ENCODE measurements at places on chromosomes 3 and 15.
A peak's percentile ranks its signal among the peaks of the same experiment; 100 is the strongest.

DNA sequence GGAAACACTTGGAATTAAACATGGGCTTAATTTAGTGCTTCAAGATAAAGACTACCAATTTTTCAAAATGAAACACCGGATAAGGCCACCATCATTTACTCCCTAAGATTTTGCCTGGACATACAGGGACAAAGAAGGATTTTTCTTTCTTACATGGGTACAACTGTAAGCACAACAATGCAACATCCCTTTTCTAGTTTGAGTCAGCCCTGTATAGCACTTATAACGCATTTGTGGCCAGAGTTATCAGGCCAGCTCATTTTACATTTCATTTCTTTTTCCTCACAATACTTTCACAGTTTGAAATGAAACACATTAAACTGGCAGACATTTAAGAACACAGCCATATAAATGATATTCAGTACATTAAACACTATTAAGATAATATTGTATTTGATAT, 9.8 kb upstream of the SUCNR1 start:
- no peak for DNase-seq

DNA sequence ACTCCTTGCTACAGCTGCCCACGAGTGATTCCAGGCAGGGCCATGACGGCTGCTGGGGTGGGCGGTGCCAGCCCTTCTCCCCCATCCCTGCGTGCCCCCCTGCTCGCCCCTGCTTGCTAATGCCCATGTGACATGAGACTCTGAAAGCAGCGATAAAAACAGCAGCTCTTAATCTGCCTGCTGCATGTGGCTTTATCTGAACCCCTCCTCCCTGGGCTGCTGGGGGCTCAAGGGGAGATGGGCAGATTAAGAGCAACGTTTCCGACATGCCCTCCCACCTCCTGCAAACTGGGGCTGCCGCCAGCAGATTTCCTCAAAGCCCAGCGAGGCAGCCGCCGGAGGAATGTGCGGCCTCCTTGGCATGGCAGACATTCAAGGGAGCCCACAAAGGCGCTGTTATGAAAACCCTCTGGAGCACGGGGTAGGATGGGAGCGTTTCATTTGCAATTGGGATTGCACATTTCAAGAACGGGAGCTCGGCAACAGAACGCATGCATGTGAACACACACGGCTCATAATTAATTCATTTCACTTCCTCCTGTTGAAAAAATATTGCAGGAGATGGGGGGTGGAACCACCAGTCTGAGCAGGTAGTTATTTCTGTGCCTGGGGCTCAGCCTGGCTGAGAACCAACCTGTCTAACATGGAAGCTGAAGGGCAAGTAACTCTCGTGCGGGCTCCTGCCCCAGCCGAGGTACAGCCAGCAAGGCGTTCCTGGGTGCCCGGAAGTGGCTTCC, 504.2 kb upstream of the PROK2 start:
- peak; percentile 52 for DNase-seq

GRCh38 chr3:128430301-128430700, 36.4 kb downstream of the DNAJB8 start:
- no peak for DNase-seq

DNA sequence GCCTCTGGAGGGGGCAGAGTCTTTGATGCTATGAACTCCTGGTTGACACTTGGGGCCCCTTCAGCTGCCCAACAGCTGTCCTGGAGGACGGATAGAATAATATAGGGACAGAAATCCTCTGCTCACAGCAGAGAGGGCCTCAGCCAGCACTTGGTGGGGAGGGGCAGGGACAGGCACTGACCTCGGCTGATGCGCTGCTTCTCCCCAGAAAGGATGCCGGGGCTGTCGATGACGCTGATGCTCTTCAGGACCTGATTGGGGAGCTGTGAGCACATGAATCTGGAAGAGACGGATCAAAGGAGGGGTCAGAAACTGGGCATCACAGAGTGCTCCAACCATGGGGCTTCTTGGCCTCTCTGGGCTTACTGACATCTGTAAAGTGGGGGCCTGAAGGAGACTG, 29.5 kb downstream of the EHD4 start:
- DNase-seq, result no peak

- DNase-seq, result no peak
These were observed 260.9 kb upstream of the SLITRK3 start for GRCh38 chr3:165457096-165457495.

DNA sequence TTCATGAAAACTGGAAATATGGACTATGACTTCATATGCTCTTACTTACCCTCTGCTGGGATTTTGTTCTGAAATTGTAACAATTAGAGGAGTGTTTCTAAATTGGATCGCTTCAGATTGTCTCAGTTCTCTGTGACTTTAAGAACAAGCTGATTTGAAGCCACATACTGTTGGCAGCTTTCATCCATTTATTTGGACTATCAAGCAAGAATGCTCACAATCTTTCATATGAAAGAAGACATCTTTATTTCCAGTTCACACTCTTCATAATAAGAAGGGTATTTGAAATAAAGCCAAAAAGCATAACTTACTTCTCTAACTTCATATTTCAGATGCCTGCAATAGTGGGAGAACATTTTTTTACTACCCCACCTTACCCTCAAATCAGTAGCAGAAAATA, 491.6 kb upstream of the TPRG1 start:
- no peak for DNase-seq

DNA sequence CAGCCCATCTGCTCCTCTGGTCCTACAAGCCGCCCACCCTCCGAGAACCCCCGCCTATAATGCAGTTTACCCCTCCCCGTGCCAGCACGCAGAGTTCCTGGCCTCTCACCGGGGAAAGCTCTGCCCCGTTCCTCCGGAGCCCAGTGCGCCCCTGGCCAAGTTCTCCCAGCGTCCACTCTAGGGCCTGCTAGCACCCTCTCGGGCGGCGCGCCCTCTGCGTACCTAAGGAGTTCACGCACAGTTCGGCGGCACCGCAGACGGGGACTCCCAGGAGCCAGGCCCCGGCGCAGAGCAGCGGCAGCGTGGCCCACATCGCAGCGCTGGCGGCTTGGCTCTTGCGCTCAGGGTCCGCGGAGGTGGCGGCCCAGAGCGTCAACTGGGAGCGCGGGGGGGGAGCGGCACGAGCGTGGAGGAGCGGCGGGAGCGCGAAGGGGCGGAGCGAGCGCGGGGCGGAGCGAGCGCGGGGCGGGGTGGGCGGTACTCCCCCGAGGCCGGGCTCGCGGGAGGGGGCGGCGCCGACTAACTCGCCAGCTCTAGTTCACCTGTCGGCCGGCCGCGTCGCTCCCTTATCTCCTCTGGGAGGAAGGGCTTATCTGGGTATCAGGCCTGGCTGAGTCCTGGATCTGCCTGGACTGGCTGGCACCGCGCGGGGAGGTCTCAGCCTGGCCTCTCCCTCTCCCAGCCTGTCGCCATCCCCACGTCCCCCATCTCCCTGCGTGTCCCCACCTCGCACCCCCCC, at the start of gene CTSH:
Gene CTSH, minus strand, starts transcription at position 378 of the 739 bp plus-strand sequence. Its CDS starts 65 bp downstream, at position 313.
- peak; percentile 79 for DNase-seq

- DNase-seq, result no peak
These were observed 12.9 kb downstream of the FBN1 start for GRCh38 chr15:48632651-48633050.

DNA sequence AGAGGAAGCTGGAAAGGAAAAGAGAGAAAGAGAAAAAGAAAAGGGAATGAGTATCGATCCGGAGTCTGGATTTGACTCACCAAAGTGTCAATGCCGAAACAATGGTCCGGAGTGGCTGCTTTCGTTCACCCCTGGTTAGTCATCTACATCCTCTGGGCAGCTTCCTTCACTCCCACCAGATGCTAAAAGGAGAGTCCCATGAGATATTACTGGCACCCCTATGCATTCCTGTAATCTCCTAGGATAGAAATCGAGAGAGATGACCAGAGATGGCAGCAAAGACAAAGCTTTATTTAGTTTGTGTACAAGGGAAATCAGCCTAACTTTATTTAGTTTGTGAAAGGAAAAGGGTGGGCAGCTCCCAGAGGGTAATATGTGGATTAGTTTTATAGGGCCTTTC, 622.2 kb downstream of the ZPLD1 start:
- DNase-seq, result no peak

GRCh38 chr3:107285197-107285596, 92.0 kb upstream of the CCDC54 start:
- DNase-seq, result no peak
